ENCODE measurements at places on chromosomes 2 and 18. TPM values are rescaled to one million over a fixed set of nuclear protein-coding genes. Genes with fewer than 3 reads are reported as not detected.
A peak's percentile ranks its signal among the peaks of the same experiment; 100 is the strongest.

TMEM178A gene
- 0.29 TPM for total RNA-seq

GRCh38 chr2:65876114-65876513, 443.7 kb upstream of the SPRED2 start:
- H3K27me3 ChIP-seq: no peaks in the 10 kb centered on the region
- no peak overlapping the region for H3K4me3 ChIP-seq
- no peaks in the 10 kb centered on the region for H3K4me1 ChIP-seq
- H3K27ac ChIP-seq: no peak overlapping the region

GRCh38 chr2:113977660-113978523, 88.0 kb downstream of the ACTR3 start:
- no peak for DNase-seq
- H3K36me3 ChIP-seq: peaks cover 16% of the 10 kb centered on the region
- no peak overlapping the region for H3K4me3 ChIP-seq
- no peaks in the 10 kb centered on the region for H3K27me3 ChIP-seq

GRCh38 chr2:10402653-10403215, 45.4 kb downstream of the ODC1 start:
- peaks cover 51% of the 10 kb centered on the region for H3K4me1 ChIP-seq
- H3K27me3 ChIP-seq: no peaks in the 10 kb centered on the region
- no peak overlapping the region for H3K4me3 ChIP-seq
- no peak for DNase-seq

RAMP1 gene
- 0.77 TPM for total RNA-seq

GRCh38 chr2:118237451-118237850, 149.2 kb downstream of the INSIG2 start:
- no peak overlapping the region for H3K27ac ChIP-seq
- H3K4me3 ChIP-seq: no peak overlapping the region
- no peaks in the 10 kb centered on the region for H3K4me1 ChIP-seq
- DNase-seq: no peak

GRCh38 chr18:245282-245847, 22.5 kb downstream of the THOC1 start:
- no peak overlapping the region for H3K27ac ChIP-seq
- no peaks in the 10 kb centered on the region for H3K27me3 ChIP-seq
- peaks cover 42% of the 10 kb centered on the region for H3K36me3 ChIP-seq
- peaks cover 4% of the 10 kb centered on the region for H3K4me1 ChIP-seq

ASB18 gene
- not detected for total RNA-seq

GRCh38 chr2:74502147-74502719, 2.8 kb upstream of the LBX2 start:
- H3K4me3 ChIP-seq: peak overlapping the region; percentile 65
- peaks cover 27% of the 10 kb centered on the region for H3K36me3 ChIP-seq
- peaks cover 54% of the 10 kb centered on the region for H3K4me1 ChIP-seq

CPLX4 gene
- not detected for total RNA-seq

- H3K36me3 ChIP-seq: no peaks in the 10 kb centered on the region
- no peaks in the 10 kb centered on the region for H3K27me3 ChIP-seq
- H3K4me1 ChIP-seq: no peaks in the 10 kb centered on the region
- DNase-seq: no peak
- no peak overlapping the region for H3K4me3 ChIP-seq
These were observed 21.7 kb downstream of the INHBB start for GRCh38 chr2:120367649-120368048.

OTOF gene
- 1.9 TPM for total RNA-seq

ASTL gene
- total RNA-seq: 2.4 TPM

All from activated CD4-positive, alpha-beta memory T cell treated with anti-CD3 and anti-CD28 coated beads for 36 hours (primary cell).